Activated CD4-positive, alpha-beta T cell treated with anti-CD3 and anti-CD28 coated beads, Interleukin-10, Interleukin-2, amounts not matched to agents 100 ng/mL and 50 ng/mL, durations not matched to agents 16 hours and 8 hours (primary cell): ENCODE measurements at places on chromosomes 4 and X.

- DNase-seq = peak; percentile 44
Measured at GRCh38 chr4:109816082-109816442, 500 bp downstream of the GAR1 start.

GRCh38 chr4:40916218-40916555 lies 166.4 kb downstream of the NSUN7 start:
- no peak for DNase-seq

DNA sequence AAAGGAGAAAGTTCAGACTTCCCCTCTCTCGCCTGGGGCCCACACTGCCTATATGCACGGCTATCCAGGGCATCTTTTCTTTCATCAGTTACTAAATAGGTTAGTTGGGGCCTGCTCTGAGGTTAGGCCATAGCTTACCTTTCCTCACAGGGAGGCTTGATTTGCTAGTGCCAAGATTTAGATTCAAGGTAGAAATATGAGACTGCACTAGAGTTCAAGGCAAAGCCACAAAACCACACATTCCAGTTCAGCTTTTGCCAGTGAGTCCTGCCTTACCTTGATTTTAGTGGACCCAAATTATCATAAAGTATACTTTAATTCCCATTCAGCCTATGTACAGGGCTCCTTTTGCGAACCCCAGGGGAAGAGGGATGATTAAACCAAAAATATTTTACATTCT lies 762.8 kb downstream of the PDHA2 start:
- no peak for DNase-seq

DNA sequence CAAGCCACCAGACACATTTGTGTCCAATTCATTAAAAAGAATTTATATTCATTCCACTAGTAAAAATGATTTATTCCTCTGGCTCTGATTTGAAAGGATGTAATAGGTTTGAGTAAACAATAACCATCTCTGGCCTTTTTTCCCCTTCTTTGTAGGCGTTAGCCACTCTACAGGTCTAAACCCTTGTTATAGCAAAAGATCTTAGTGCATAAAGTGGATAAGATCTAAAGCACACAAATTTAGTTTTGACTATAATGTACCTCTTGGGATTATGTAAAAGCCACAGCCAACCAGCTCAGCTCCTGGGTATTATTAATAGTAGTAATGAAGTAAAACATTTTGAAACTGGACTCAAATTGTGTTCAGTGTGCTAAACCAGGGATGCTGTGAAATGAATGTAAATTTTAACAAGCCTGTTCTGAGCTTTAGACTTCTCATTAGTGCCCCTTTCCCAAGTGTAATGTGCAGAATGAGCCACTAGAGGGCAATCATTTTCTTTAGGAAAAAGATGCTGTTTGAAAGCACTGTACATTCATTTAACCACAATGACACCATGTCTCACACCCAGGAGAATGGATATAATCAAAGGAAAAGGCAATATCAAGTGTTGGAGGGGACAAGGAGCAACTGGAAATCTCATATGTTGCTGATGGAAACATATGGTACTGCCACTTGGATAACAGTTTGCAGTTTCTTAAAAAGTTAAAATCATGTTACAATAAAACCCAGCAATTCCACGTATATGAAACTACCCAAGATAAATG lies 69.7 kb downstream of the KLHL8 start:
- DNase-seq = peak; percentile 74

- no peak for DNase-seq
Measured at GRCh38 chr4:71411981-71412380, 73.2 kb downstream of the SLC4A4 start.

DNA sequence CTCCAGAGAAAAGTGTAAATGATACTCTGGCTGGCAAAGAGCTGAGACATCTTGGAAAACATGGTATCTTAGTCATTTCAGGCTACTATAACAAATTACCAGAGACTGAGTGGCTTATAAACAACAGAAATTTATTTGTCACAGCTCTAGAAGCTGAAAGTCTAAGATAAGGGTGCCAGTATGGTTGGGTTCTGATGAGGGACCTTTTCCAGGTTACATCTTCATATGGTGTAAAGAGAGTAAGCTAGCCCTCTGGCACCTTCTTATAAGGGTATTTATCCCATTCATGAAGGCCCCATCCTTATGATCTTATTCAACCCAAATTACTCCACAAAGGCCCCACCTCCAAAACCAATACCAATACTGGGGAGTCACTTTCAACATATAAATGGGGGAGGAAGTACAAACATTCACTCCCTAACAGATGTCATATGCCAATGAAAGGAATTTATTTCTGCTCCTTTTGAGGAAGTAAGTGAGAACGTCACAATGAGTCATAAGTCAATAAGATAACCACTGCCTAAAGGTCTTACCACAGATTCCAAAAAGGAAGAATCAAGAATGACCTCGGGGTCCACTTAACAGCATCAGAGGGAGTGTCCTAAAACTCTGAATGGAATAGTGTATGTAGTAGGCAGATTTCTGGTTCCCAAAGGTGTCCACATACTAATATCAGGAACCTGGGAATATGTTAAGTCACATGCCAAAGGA lies 246.6 kb downstream of the OPHN1 start:
- no peak for DNase-seq
